ENCODE measurements at places on chromosomes 12 and 14.

DNA sequence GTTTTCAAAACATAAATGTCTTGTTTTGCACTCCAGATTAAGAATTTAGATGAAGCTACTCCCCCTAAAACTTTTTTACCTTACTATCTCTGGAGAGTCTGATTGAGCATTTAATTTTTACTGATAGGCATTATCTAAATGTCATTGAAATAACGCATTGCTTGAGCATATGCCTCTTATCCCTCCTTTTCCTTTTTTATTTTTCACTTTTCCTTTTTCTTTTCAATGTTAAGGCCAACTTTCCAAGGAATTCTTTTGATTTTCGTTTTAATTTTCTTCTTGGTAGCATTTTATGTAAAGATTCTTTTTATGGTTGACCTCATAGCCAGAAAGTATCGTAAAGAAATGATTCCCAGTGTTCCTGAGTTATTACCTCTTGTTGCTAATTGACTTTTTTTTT, 2.9 kb downstream of the SRP54 start:
- no peak for DNase-seq

DNA sequence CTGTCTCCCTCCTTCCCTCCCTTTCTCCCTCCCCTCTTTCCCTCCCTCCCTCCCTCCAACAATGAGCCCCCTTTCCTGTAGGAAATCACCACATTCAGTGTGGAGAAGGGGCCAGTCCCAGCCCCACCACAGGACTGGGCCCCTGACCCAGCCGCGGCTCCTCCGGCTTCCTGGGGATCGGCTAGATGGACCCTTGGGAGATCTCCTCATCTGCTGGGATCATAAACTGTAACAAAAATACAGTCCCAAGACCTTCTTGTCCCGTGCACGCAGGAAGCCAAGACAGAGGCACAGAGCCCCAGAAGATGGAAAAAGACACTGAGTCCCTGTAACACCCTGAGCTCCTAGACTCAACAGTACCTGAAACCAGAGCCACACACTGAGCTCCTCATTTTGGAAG, 23.9 kb downstream of the DIO3 start:
- no peak for DNase-seq

GRCh38 chr12:79555028-79555925, 135.5 kb downstream of the PAWR start:
- DNase-seq = no peak

DNA sequence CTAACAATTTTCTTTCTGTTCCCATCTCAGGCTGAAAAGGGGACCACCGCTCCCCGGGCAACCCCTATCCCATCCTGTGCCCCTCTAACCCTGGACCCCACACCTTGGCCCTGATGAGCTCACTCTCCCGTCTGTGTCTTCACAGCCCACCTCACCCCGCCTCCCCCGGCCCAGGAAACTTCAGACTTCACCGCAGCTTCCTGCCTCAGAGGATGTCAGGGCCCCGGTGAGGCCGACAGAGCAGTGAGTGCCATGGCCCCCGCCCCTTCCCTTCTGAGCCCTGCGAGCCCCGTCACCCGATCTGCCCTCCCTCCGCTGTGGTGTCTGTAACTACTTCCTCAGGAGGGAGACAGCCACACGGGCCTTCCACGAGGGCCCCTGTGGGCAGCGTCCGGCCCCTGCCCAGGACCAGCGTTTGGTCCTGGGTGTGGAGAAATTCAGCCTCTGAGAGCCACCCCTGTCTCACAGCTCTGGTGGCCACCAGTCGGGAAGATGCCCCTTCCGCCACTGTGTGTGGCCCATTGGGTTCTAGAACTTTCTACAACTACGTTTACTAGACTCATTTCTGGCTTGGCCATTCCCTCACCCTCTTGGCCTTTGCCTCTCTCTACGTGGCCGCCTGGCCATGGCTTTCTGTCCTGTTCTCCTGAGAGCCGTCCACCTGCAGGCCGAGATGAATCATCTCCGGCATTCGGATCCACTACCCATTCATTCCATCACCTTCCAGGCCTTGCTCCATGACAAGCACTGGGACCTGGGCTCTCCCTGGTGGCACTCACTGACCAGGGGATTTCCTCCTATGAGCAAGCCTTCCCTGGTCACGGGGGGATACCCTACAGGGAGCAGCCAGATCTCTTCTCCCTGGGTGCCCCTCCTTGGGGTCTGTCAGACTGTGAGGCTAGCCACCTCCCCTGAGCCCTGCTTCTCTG, 3.4 kb downstream of the RHOF start:
- DNase-seq = no peak

DNA sequence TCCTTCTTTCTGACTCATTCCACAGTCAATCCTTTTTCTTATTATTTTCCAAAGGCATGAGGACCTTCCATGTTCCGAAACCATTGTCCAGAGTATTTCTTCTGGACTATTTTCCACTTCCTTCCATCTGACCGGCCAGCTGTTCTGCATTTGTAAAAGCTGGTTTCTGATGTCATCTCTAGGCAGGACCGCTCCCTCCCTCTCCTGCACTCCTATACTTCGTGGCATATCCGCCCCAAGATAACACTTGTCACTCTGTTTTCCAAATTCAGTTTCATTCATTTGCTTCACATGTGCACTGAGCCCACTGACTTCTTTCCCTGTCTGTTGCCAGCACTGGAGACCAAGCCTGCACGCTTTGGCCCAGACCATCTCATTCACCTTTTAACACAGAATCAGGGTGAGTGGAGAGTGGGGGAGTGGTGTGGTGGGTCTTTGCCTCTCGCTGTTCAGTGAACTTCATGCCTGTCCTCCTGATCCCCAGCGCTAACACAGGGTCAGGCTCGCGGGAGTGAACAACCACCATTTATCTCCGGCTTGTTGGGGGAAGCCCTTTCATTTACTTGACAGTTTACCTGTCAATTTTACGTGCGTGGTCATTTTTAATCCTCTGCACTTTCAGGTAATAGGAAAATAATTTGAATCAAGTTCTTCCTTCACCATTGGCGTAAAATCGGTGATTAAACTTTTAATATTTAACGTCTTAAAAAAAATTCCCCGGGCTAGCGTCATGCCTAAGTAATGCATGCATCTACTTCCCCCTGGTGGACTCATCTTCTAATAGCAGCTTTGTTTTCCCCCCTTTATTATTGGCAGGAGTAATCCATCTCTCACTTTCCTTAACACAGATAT, 52.5 kb downstream of the C12orf75 start:
- peak; percentile 80 for DNase-seq

DNA sequence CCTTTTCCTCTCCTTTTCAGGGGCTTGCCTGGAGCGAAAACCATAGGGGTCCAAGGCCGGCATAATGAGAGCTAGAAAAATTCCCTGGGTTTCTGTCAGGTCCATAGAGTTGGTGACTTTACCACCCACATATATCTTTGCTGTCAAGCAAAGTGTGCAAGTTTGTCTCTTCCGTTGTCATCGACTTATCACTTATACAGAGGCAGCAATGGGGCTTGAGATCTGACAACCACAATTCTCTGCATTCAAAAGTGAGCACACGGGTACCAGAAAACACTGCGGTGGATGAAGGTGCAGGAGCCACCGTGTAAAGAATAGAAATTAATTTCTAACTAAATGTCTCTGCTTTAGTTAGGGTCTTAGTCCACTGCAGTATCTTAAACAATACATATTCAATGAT, 162.3 kb downstream of the DAD1 start:
- DNase-seq = no peak

DNA sequence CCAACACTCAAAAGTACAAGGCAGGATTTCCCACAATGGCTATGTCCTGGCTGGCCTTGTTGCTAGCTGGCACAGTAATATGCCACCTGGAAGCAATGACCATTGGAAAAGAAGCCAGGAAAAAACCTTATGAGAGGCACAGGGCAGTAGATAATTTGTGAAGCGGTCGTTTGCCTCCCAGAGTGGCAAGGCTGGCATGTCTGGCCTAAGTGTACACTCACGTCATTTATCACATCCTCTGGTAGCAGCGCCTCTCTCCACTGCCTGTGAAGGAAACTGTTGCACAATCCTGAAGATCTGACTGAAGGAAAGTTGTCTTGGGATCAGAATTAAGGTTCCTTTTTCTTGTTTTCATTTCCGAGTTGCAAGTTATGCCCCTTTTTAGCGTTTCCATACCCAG, 408.5 kb downstream of the ZFP36L1 start:
- no peak for DNase-seq

DNA sequence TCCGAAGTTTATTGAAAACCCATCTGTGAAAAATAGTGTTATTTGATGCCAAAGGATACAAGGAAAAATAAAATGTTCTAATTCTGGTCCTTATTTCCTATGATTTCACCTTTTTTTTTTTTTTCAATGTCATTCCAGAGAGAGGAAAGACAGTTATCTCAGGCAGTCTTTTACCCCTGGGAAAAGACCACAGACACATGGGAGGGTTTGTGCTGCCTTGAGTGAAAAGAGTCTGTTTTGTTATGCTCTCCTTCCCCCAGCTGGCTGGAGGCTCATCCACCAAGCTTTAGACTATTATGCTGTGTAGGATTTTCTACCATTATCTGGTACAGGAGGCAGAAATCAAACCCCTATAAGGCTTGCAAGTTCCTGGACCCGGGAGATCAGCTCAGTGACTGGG, 151.8 kb downstream of the CRADD start:
- no peak for DNase-seq

- no peak for DNase-seq
Observed at GRCh38 chr14:36716614-36717184, 55.0 kb downstream of the PAX9 start.

- no peak for DNase-seq
Observed at GRCh38 chr14:69045857-69046475, 66.9 kb upstream of the ACTN1 start.

DNA sequence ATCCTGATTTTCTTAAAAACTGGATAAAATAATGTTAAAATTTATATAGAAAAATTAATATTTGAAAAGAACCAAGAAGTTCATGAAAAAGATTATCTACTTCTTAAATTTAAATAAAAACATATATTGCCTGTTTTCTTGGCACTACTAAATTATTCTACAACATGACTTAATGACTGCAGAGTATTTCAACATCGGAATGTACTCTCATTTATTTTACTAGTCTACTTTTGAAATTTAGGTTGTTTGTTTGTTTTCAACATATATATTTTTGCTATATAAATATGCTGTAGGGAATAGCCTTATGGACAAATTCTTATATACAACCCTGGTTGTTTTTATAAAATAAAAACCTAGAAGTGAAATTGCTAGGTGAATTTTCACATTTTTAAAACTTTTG, 231.6 kb downstream of the RAD51B start:
- DNase-seq = no peak

DNA sequence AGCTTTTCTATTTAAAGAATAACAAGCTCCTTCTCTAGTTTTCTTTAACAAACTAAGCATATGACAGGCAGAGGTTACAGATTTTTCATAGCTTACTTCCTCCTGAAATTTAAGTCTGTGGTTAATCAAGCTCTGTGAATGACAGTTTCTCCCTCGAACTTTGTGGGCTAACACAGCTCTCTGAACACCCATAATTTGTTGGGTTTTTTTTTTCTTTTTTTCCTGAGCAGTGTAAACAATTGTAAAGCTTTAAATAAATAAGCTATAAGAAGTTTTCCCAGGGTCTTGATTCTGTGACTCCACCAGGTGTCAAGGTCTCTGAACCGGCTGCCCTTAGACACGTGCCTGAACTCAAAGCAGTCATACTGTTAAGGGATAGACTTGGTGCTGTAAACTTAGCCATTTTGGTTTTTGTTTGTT, 128.1 kb upstream of the AMIGO2 start:
- DNase-seq = no peak

- DNase-seq = peak; percentile 49
Observed at GRCh38 chr12:33587784-33588712, 148.4 kb upstream of the SYT10 start.

- no peak for DNase-seq
Observed at GRCh38 chr12:117063162-117063911, 35.9 kb downstream of the TESC start.

- DNase-seq = no peak
Observed at GRCh38 chr14:82855912-82856391, 1322.3 kb upstream of the SEL1L start.

GRCh38 chr12:5554711-5555110, 122.8 kb downstream of the NTF3 start:
- no peak for DNase-seq

DNA sequence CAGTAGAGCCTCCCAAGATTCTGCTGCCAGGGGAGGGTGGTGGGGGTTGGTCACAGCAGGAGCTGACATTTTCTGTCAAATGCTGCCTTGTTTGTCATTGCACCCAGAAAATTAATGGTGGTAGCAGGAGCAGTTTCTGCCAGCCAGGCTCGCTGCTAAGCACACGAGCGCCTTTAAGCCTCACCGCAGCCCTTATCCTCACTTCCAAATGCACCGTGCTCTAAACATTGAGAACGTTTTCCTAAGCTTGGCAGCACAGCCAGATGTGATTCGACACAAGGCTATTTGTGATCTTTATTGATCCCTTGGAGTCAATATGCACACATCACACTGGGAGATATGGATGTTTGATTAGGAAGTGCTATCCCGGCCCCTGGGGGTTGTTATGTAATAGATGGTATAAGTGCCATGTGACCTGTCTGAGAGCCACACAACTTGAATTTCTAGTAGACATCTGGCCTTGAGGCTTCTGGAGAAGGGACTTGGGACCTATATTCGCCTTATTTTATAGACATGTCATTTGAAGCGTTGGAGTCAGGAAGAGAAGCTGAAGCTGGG, 31.6 kb upstream of the BEGAIN start:
- no peak for DNase-seq

DNA sequence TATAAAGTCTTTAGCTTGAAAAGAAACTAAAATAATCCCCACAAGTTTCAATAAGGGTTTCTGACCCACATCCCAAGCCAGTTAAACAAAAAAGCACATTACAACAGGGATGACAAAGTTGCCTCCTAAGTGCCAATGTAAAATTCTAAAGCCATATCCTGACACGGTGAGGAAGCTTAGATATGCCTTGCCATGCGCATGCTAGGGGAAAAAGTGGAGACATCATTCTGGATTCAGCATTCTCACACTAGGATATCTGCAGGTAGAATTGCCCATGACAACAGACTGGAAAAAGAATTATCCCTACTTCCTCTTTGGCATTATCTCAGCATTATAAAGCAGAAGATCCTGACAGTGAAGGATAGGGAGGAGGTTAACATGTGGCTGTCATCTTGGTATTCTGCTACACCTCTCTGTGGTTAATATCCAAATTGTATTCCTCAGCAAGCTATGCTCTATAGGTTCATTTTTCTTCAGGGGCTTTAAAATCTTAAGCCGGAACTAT, 4.9 kb downstream of the DUSP6 start:
- DNase-seq = no peak

DNA sequence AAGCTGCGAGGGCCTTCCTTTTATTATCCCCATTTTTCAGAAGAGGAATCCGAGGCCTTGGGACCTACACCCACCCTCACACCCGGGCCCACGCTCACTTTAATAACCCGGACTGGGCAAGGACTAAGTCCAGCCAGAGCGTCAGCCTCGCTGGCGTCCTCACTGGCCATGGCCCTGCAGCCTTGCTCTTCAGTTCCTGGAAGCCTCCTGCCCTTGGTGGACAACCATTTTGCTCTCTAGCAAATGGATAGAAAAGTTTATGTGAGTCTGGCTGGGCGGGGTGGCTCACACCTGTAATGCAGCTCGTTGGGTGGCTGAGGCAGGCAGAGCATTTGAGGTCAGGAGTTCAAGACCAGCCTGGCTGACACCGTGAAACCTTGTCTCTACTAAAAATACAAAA, 9.8 kb downstream of the RTL1 start:
- DNase-seq = no peak
